NCI-H526 treated with DMSO at 0.1 percent for 48 hours (cell line): ENCODE measurements at places on chromosomes 11 and 22.

GRCh38 chr11:35671396-35672127 is 9.0 kb downstream of the TRIM44 start:
- no peak for DNase-seq

DNA sequence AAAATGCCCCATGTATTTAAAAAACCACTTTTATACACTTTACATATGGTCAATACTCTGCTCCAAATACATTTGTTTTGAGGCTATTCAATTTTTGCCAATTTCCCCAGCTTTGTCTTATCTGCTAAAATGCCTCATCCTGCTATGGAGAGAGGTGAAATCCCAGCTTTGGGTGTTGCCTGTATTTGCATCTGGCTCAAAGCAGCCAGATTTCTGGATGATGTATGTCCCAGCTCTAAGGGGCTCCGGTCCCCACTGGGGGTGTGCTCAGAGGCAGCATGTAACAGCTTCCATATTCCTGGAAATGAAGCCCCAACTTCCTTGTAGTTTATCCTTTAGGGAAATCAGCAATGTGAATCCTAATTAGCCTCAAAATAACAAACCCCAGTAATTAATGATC is 59.5 kb downstream of the WT1 start:
- no peak for DNase-seq

- DNase-seq, result peak; percentile 92
These were observed at the start of gene TAF10 for GRCh38 chr11:6612213-6613041. TSS of gene TAF10 (minus strand) at chr11:6612216. CDS start at chr11:6612189, 27 bp downstream.

DNA sequence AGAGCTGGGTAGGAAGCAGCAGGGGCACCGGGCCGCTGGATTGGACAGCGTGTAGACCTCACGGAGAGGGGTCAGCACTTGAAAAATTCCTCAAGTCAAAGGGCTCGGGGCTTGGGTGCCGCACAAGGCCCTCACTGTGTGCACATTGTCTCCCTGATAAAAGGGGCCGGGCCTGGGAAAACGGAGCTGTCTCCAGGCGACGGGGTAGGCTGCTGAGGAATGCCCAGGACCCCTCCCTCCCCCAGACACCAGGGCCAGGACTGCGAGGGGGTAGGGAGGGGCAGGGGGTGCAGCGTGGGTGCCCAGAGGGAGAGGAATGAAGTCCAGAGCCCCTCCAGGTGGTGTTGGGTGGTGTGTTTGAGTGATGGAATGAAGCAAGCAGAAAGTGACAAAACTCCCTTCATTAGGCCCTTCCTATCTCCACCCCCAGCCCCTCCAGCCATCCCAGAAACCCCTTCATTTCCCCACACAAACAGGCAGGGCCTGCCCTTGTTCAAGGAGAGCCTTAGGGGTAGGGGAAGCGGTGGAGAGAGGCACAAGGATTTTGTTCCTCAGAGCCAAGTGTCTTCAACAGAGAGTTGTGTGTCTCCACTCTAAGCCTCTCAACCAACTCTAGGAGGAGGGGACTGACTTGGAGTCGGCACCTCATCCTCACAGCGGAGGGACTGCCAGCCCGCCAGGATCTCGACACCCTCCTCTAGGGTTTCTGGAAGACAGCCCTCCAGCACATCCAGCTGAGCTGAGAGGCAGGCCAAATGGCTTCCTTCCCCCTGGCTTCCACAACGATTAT is 63.9 kb downstream of the SYN3 start:
- DNase-seq, result no peak

DNA sequence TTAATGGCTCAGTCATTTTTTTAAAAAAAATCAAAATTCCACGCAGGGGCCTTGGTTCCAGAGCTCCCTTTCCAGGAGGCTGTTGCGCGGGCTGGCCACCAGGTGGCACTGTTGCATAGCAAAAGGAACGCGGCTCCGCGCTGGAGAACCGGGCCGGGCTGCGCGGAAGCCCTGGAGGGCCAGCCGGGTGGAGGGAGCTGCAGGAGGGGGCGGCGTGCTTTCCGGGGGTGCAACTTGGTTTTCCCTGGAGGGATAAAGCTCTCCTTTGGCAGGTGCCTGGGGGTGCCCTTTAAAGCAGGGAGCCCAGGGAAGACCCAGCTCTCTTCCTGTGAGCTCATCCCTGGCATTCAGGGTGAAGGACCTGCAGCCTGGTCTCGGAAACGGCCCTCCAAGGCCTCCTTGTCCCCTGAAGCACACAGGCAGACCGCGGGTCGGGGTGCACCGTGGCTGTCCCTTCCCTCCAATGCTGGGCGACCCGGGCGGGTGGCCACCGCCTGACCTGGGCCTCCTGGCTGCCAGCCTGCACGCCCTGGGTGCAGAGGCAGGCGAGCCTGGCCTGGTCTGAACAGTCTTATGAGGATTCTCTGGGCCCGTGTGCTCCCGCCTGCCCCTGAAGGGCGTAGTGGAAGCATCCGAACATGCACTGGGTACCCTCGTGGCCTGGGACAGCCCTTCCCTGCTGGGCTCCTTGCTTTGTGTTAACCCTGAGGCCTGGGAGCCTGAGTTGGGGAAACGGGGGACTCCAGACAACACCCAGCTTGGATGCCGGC is 23.4 kb downstream of the KRTAP5-5 start:
- DNase-seq, result peak; percentile 46

DNA sequence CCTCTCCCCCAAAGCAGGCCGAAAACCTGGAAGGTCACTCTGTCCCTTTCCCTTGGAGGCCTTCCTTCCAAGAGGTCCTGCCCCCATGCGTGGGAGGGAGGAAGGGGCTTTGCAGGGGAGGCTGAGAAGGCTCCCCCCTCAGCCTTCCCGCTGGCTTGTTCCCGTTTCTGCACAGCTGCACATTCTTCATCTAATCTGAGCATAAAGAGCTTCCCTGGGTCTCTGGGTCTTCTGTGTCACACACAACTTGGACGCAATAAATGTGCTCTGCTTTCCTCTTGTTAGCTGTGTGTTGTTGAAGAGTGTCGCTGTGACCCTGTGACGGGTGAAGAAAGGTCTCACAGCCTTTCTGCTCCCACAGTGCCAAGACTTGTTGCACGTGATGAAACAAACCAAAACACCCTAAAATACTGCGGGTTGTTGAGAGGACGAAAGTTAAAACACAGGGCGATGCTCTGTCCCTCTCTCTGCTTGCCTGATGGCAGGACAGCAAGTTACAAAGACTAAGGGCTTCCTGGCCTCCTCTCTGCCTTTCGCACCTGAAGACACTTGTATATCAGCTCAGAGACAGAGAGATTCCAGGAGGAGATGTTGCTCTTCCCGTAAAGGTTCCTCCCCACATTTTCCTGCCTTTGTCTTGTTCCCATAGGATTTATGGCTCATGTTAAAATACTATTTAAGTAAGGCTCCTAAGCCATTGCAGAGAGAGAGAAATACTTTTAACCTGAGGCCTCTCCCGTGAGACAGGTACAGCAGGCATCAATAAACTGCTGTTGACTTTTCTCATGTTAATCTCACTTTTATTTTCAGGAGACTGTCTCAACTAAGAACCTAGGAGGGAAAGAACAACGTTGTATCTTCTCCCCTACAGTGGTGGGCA is 15.4 kb upstream of the IFITM3 start:
- DNase-seq, result no peak

DNA sequence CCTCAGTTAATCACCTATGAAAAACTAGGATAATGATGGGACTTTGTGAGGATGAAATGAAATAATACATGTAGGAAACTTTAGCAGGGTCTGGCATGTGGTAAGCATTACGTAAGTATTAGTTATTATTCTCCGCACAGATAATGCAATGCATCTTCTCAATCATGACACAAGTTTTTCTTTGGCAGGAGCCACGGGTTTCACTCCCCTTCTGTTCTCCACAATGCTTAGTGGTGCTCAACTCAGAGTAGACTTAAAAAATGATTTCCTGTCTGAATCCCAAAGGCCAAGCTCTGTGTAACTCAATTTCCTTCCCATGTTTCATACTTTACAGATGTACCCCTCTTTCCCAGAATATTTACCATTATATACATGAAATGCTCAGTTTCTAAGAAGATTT is 82.9 kb downstream of the CCDC34 start:
- no peak for DNase-seq

DNA sequence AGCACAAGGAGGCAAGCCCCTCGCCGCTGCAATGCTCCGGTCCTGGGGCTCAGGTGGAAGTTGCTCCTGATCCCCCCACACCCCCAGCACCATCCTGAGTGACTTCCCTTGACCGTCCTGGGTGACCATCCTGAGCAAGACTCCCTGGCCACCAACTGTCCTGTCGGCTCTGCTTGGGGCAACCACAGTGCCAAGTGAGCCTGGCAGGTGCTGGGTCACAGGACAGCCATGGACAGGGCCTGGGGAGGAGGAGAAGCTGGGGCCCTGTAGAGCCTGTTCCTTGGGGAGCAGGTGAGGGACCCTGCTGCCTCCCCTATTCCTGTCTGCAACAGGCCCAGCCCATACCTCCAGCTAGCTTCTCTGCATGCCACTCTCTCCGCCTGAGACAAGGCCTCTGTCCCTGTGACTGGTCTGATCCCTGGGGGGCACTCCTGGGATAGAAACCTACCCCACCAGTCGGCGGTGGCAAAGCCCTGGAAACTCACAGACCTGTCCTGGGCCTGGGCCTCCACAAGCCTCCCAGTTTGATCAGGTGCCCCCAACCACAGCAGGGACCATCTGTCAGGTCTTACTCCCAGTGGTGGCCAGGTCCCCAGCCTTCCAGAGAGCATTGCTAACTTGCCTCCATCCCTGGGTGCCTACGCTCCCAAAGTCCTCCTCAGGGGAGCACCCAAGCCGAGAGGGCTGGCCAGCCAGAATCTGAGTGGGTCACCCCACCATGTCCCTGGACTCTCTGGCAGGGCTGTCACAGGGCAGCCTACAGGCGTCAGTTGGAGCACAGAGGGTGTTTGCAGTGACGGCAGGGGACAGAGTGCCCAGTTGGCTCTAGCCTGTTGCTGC is 68.7 kb upstream of the WNT7B start:
- no peak for DNase-seq

DNA sequence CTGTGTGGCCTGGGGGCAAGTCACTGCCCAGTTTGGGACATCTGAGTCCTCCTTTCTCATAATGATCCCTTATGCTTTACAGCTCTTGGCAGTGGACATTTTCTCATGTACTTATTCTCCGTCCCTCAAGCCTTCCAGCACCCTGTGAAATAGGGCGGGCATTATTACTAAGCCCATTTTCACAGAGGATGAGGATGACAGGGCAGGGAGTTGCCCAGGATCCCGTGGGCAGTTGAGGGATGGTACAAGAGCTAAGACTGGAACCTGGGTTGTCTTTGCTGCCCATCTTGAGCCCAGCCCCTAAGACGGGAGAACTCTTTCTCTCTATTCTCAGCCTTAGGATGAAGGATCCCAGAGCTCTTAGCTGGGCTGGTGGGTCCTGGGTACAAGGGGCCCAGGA is 11.2 kb downstream of the CD82 start:
- no peak for DNase-seq

DNA sequence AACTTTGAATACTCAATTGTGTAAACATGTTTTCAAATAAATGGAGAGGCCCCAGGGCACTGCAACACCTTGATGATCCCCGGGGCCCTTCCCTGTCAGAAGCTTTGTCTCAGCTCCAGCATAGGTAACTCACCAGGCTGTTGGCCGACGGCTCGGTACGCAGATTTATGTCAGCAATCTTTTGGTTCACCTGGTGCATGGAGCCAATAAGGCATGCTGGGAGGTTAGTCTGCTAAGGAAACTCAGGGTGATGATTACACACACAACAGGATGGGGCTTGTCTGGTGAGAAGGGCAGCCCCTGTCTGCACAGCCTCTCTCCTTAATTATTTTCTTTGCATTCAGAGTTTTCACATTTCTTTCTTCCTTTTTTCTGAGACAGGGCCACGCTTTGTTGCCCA is 10.8 kb downstream of the FAM227A start:
- DNase-seq, result no peak

GRCh38 chr11:8071616-8072581 is 9.1 kb upstream of the TUB start:
- no peak for DNase-seq

GRCh38 chr11:43504316-43504950 is 145.7 kb downstream of the TTC17 start:
- peak; percentile 7 for DNase-seq

- DNase-seq, result no peak
These were observed 217.2 kb upstream of the NCAM1 start for GRCh38 chr11:112744041-112744440.

- DNase-seq, result no peak
These were observed 11.5 kb downstream of the CBX6 start for GRCh38 chr22:38860283-38861169.

DNA sequence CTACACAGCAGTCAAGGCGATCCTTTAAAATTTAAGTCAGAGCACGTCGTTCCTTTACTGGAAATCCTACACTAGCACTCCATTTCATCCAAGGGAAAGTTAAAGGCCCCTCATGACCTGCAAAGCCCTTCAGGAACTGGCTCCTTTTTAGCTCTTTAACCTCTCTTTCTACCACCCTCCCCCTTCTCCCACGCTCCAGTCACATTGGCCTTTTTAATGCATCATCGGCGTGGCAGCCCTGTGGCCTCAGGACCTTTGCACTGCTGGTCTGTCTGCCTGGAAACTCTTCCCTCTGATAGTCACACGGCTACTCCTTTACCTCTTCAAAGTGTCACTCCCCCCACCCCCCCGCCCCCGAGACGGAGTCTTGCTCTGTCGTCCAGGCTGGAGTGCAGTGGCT is 1.2 kb upstream of the PTPN5 start:
- no peak for DNase-seq

GRCh38 chr11:102421261-102421660 is 31.3 kb downstream of the TMEM123 start:
- DNase-seq, result peak; percentile 74
